ENCODE measurements at places on chromosomes 4 and X.

DNA sequence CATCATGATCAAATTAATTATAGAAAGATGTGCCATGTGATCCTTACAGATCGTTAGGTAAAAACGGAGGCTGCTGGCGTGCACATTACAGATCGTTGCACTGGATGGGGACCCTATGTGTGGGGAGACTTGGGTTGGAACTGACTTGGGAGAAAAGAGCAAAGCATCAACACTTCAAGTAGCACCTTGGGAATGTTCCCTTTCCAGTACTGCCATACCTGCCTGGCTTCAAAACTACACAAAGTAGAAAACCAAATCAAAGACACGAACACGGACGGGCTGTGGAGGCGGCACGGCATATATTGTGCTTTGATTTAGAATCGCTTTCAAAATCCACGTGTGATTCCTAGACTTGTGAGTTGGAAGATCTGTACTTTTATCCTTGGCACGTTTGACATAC, 898 bp downstream of the CMC4 start:
- H3K27ac ChIP-seq, result peak overlapping the region; percentile 76
- no peaks in the 10 kb centered on the region for H3K36me3 ChIP-seq
- H3K4me1 ChIP-seq, result peaks cover 3% of the 10 kb centered on the region
- no peaks in the 10 kb centered on the region for H3K27me3 ChIP-seq

GRCh38 chr4:40262077-40262528, 65.3 kb downstream of the RHOH start:
- peaks cover 12% of the 10 kb centered on the region for H3K4me1 ChIP-seq
- no peaks in the 10 kb centered on the region for H3K36me3 ChIP-seq
- DNase-seq, result no peak
- H3K27ac ChIP-seq, result no peak overlapping the region

GRCh38 chrX:8190341-8190830, 19.3 kb upstream of the VCX2 start:
- no peaks in the 10 kb centered on the region for H3K27me3 ChIP-seq
- no peak for DNase-seq
- no peaks in the 10 kb centered on the region for H3K4me1 ChIP-seq
- no peak overlapping the region for H3K4me3 ChIP-seq
- no peaks in the 10 kb centered on the region for H3K36me3 ChIP-seq

DNA sequence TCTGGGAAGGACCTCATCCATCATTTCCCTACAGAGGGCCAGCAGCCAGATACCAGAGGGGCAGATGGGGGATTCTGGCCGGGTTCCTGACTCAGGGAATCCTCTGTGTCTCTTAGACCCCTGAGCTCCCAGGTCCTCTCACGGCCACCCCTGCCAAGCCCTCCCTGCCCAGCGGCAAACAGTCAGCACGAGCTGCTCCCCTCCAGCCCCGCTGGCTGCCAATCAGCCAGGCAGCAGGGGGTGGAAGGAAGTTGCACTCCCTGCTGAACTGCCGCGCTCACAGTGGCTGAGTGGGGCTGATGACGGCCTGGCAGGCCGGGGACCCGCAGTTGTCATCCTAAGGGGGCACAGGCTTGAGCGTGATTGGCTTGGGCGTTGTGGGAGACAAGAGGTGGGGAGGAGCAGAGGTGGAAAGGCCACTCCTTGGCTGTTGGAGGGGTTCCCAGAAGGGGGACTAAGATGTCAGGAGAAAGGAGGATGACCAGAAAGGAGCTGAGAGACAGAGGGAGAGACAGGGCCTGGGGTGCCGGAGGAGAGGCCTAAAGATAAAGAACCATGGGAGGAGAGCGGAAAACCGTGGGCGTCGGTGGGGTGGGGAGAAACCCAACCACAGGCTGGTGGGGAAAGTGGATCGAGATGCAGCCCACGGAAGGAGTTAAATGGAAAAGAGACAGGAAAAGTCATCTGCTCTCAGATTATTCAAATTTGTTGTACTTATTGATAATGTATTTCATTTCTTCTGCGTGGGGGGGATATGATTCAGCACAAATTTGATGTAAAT, 4.4 kb upstream of the CCDC149 start:
- H3K4me3 ChIP-seq, result no peak overlapping the region
- DNase-seq, result no peak
- no peaks in the 10 kb centered on the region for H3K4me1 ChIP-seq
- no peaks in the 10 kb centered on the region for H3K36me3 ChIP-seq
- H3K27ac ChIP-seq, result no peak overlapping the region

GRCh38 chr4:161252520-161253141, 911.2 kb downstream of the FSTL5 start:
- no peak for DNase-seq
- H3K4me1 ChIP-seq, result no peaks in the 10 kb centered on the region
- H3K27me3 ChIP-seq, result no peaks in the 10 kb centered on the region
- H3K36me3 ChIP-seq, result no peaks in the 10 kb centered on the region

GRCh38 chr4:149344436-149344835, 471.2 kb downstream of the IQCM start:
- H3K36me3 ChIP-seq, result no peaks in the 10 kb centered on the region
- H3K4me3 ChIP-seq, result no peak overlapping the region
- H3K27ac ChIP-seq, result no peak overlapping the region
- no peak for DNase-seq
- no peaks in the 10 kb centered on the region for H3K4me1 ChIP-seq
- H3K27me3 ChIP-seq, result no peaks in the 10 kb centered on the region

DNA sequence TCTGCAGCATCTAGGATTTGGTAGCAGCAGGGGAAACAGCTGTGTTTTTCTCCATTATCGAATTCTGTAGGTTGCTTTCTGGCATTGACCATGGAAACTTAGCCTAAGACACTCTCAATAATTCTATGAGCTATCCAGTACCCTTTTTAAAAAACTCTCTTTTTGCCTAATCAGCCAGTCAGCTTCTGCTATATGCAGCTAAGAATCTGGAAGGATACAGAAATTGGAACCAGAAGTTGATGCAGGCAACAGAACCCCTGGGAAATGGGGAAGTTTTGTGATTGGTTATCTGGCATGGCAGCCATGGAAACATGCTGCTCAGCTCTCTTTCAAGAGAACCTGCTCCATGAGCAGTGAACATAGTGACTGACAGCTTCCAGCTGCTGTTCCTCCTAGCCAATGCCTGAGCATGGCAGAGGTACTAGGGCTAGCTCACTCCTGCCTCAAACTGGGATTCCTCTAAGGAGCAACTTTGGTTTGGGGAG, 417.6 kb upstream of the MAOA start:
- no peak for DNase-seq
- H3K4me1 ChIP-seq, result no peaks in the 10 kb centered on the region
- H3K4me3 ChIP-seq, result no peak overlapping the region
- no peaks in the 10 kb centered on the region for H3K27me3 ChIP-seq
- no peaks in the 10 kb centered on the region for H3K36me3 ChIP-seq
